ENCODE measurements at places on chromosomes 16 and 17.

DNA sequence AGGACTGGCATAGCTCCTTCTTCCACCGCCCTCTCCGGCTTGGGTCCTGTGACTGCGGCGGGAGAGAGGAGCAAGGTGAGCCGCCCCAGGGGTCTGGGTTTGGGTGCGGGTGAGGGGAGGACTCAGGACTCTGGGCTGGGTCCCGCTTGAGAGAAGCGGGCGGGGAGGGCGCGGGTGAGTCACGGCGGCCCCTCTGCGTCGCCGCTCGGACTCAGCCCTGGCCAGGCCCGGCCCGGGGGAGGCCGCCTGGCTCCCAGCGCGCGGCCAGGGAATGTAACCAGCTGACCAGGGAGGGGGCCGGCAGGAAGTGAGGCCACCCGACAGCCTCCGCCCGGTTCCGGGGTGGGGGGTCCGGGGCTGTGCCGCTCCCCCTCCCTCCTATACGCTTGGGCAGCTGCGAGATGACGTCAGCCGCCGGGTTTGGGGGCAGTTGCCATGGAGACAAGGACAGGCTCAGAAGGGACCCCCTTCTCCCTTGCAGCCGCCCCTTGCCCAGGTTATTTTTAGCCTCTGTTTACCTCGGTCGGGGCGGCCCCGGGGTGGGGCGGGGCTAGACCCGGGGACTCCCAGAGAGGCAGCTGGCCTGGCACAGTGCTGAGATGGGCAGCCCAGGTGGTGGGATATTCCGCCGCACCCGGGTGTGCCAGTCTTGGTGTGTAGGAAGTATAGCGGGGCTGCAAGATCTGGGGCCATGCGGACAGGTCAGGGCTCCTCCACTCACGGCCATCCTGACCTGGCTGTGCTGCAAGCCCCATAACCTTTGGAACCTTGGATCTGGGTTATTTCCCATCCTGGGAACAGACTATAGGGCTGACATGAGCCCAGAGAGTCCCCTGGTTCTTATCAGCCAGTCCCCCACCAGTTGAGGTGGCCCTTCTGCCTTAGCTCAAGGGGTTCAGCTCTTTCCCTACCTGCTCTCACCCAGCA is 1.6 kb downstream of the RIPOR1 start:
- DNase-seq: peak; percentile 31

DNA sequence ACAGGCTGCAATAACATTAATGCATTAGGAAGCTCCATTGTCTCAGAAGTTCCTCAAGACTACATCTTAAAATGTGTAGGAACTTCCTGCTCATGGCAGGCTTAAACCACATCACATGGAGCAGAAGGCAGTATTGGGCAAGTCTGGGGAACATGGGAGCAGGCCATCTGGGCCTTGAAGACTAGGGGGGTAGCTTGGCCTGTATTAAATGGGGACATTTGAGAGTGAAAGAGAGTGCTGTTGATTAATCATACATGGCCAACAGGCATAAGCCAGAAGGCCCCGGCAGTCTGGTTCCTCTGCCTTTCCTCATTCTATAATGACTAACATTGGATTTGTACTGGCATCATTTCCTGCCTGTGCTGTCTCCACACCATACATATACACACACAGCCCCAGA is 25.2 kb upstream of the SLC5A11 start:
- no peak for DNase-seq

DNA sequence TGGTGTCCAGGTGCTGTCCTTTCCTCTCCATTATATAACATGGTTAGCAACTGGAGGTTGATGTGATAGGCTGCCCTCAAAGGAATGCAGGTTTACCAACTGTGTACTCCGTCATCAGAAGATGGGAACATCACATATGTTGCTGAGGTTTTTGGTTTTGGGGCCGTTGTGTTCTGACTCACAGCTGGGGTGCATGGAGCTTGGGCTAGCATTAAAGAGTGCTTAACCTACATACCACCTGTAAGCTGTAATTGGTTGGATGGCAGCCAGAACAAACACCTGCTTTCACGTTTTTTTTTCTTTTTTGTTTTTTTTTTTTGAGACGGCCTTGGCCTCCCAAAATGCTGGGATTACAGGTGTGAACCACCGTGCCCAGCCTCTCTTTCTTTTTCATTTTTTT is 20.9 kb downstream of the TMEM11 start:
- DNase-seq: no peak

DNA sequence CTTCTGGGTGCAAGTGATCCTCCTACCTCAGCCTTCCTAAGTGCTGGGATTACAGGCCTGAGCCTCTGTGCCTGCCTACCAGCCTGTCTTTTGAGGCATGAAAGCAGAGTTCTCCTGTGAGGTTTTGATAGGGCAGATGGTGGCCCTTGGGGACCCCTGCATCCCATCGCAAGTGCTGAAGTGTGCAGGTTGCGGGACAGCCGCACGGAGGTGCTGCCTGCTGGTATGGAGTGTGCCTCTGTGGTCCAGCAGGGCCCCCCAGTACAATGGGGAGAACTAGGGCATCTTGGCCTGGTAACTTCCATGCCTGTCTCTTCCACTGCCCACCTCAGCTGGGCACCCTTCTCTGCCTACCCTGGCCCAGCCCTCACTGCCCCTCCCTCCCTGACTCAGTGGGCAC is 9.9 kb upstream of the NDRG4 start:
- DNase-seq: no peak

- DNase-seq: no peak
These were observed 14.0 kb upstream of the TMEM219 start for GRCh38 chr16:29947897-29948296.

DNA sequence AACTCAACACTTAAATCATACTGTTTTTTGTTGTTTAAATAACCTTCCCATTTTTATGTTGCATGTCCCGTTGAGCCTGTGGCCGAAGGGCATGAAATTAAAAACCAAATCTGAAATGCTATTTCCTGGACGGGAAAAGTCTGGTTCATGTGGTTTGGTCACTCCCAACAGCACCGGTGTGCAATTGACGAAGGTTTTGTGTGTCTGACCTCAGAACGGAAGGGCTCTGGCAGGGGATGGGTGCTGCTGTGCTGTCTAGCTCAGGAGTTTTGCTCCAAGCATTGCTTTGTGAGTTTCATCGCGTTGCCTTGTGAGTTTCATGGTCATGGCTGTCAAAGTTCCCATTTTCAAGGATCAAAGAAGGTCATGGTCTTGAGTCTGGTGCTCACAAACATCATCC is 363.3 kb downstream of the XYLT1 start:
- DNase-seq: no peak

DNA sequence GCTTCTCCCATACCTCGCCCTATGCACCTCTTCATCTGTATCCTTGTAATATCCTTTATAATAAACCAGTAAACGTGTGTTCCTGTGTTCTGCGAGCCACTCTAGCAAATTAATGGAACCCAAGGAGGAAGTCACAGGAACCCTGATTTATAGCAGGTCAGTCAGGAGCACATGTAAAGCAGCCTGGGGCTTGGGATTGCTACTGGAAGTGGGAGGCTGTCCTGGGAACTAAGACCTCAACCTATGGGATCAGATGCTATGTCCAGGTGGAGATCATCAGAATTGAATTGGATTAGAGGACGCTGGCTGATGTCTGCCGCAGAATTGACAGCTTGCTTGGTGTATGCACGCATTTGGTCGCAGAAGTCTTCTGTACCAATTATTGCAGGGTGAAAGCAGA is 15.7 kb downstream of the WNT3 start:
- no peak for DNase-seq

DNA sequence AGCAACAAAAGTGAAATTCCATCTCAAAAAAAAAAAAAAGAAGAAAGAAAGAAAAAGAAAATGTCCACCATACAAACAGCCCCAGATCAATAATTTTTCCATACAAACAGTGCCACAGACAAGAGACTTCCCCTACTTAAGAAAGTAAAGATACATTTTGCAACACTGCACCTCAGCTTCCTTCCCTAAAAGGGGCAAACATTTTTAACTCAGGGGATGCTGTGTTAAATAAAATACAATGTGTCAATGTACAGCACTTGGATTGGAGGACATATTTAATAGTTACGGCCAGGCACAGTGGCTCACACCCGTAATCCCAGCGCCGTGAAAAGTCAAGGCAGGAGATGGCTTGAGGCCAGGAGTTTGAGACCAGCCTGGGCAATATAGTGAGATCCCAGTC is 22.3 kb downstream of the MYH11 start:
- DNase-seq: no peak

GRCh38 chr16:3480901-3481695 is 14.2 kb downstream of the C16orf90 start:
- DNase-seq: no peak

- DNase-seq: no peak
These were observed 43.1 kb downstream of the GLG1 start for GRCh38 chr16:74563828-74564263.

DNA sequence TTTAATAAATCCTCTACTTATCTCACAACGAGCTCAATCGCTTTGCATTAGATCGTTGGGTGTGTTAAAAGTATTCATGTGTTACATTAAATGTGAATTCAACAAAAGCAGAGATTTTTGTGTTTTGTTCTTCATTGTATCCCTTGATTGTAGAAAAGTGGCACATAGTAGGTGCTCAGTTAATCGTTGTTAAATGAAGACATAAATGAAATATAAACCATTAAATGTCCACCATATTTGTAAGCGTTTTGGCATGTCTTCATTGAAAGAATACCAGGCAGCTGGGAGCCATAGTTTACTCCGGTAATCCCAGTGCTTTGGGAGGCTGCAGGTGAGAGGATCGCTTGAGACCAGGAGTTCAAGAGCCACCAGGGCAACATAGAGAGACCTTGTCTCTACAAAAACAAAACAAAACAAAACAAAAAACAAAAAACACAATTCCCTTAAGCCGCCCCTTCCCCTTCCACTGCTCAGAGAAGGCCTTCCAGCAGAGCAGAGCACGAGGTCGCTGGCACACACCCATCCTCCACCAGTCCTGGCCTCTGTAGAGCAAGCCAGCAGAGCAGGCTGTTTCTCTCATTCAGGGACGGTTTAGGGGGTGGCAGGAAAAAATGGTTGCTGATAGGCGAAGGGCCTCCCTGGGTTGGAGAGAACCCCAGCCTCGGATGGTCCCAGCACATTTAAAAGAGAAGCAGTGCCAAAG is 673 bp upstream of the CHD9 start:
- DNase-seq: no peak

DNA sequence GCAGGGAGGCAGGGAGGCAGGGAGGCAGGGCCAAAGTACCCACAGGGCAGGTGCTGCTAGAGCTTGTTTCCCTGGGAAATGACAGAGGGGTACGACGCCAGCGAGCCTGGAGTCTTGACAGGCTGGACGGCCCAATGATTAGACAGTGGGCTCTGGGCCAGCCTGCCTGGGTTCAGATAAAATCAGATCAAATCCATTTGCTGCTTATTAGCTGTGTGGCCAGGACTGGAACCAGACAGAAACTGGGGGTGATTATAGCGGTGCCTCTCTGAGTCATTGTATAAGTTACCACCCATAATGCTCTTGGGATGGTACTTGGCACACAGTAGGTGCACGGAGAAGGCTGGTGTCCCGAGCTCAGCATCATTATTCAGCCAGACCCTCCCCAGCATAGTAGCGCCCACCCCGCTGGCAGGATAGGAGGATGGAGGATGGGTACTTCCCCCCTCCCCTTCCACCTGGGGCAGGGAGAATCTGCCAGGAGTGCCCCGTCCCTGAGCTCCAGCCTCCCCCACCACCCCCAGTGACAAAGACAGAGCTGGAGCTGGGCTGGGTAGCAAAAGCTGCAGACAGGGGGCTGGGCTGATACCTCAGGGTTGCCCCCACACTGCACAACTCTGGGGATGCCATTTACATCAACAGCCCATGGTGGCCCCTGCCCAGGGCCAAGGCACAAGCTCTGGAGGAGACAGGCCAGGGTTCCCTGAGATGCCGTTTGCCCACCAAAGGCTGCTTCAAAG is 77.6 kb upstream of the TNRC6C start:
- no peak for DNase-seq

GRCh38 chr17:78252111-78252634 is 20.7 kb downstream of the TMEM235 start:
- no peak for DNase-seq
